ENCODE measurements at places on chromosomes 16 and 17.

GRCh38 chr16:13150181-13150885 lies 248.9 kb downstream of the SHISA9 start:
- no peak for DNase-seq

- no peak for DNase-seq
Measured at GRCh38 chr16:77833921-77834634, 45.7 kb downstream of the VAT1L start.

DNA sequence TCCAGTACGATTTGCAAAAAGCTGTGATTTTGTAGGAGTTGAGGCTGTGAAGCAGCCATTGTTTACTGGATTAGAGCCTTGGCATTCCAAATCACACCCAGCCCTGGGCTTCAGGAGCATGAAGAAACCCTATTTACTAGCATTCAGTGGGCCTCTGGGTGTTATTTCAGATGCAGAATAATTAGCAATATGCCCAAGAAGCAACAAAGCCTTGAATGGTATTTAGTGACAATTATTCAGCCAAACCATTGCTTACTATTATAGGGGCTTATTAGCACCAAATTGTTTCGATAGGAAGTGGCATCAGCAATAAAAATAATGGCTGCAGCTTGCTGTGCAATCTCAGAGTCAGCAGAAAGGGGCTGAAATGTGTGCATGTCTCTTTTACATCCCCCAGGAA lies 166.6 kb upstream of the SHISA6 start:
- no peak for DNase-seq

GRCh38 chr16:89922884-89923639 lies at the start of gene TUBB3:
TSS of gene TUBB3 (plus strand) at chr16:89923342. CDS start at chr16:89923402, 60 bp downstream.
- peak; percentile 63 for DNase-seq

DNA sequence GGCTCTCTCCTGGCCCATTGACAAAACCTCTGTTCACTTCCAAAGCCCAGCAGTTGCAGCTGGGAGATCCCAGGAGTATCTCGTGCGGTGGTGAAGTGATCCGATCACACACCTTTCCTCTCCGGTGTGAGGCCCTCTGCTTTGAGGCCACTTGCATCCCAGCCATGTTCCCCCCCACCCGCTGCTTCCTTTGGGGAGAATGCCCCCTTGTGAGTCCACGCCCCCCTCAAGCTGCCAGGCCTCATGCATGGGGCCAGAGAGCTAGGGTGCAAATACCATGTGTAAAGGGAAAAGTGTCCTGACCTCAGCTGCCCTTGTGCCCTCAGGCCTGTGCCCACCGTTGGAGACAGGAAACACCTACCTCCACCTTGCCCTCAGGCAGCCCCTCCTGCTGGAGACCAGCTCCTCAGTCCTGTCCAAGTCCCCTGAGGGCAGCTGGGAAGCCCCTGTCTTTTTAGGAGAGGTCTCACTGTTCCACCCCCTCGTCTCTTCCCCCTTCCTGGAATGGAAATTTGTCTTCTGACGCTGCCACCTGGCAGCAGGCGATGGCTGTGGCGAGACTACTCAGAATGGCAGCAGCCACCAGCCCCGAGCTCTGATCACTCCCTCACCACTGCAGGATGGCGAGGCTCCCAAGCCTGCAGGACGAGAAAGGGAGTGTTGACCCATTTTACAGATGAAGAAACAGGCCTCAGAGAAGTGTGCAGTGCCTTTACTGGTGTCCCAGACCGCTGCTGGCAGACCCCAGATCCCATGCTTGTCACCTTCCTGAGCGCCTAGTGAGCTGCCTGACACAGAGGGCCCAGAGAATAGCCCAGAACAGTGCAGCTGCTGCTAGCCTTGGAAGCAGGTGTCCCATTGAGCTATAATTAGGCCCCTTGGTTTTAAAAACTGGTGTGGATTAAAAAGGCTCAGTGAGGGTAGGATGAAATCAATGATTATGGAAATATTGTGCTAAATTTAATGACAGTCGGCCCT lies 120.6 kb upstream of the CACNG5 start:
- DNase-seq, result no peak

GRCh38 chr16:57883953-57884654 lies 81.8 kb upstream of the KIFC3 start:
- no peak for DNase-seq

DNA sequence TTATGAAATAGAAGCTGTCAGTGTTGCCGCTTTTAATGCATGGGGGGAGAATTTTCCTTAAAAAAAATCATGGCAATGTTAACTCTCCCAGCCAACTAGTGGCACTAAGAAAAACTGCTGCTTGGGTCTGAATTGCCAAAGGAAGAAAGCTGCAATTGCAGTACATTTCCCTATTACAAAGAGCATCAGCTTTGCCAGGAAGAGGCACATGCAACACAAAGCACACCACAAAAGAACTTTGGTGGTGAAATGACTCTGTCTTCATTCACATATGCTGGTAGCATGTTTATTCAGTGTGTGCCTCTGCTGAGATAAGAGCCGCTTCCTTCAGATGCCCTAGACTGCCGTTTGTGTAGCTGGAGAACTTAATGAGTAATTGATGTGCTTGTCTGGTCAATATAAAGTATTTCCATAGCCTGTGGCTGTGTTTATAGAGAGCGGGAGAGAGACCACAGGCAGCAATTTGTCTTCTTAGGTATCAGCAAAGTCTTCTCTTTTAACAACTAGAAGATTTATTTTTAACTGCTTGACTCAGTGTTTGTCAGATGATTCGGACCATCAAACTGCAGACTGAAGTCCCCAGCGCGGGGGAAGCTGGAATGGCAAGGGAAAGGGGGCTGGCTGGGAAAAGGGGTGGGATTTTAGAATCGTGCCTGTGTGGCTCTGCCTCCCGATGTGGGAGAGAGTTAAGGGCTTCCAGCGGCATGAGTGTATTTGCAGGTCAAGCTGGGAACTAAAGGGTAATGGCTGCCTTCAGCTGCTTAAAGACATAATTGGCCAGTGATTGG lies 115.1 kb downstream of the MRTFB start:
- DNase-seq, result no peak

DNA sequence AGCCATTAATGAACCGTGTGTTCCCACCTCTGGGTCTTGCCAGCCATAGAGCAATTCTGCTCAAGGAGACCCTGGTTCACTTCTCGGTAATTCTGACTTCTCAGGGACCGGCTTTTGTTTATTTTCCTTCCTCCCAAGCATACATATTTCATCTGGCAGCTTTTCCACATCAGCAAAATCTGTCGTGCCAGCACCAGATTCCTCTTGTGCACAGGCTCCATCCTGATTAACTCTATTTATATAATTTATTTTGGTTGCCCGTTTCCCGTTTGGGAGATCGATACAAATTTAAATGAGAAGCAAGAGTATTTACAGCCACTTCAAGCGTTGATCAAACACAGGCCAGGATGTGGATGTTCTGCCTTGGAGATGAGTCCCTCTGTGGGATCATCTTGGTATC lies 161.9 kb upstream of the XYLT1 start:
- DNase-seq, result no peak

GRCh38 chr16:89107203-89107582 lies 13.5 kb downstream of the ACSF3 start:
- DNase-seq, result no peak

GRCh38 chr17:42809250-42809649 lies 10.6 kb downstream of the CNTD1 start:
- no peak for DNase-seq

GRCh38 chr17:80092959-80093358 lies 8.4 kb upstream of the GAA start:
- DNase-seq, result no peak

- no peak for DNase-seq
Measured at GRCh38 chr16:56347166-56347565, 78.2 kb downstream of the AMFR start.

Measured in activated CD4-positive, CD25-positive, alpha-beta regulatory T cell treated with anti-CD3 and anti-CD28 coated beads, Interleukin-2, amount 50 U/mL, for 72 hours (primary cell).